ENCODE measurements at places on chromosomes 13 and 19.
A peak's percentile ranks its signal among the peaks of the same experiment; 100 is the strongest.

GRCh38 chr13:40002016-40002415 lies 346.6 kb downstream of the COG6 start:
- DNase-seq: no peak

- DNase-seq: peak; percentile 60
These were observed 13.9 kb downstream of the MPND start for GRCh38 chr19:4357095-4357797.

GRCh38 chr19:18800636-18801035 lies 9.5 kb upstream of the COMP start:
- DNase-seq: no peak

DNA sequence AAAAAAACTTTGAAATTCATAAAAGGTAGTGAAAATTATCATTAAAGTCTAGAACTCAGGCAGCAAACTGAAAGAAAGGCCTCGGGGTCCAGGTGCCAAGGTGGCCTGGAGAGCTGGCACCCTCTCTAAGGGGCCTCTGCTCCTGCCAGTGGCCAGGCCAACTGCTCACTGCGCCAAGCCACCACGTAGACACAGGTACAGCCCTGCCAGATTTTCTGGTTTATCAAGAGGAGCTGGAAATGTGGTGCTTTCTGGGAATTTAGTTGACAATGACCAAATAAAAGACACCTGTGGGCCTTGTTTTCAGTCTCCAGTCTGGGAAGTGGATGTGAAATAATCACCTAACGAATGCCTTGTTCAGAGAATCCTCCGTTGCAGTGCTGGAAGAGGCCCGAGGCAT lies 22.8 kb downstream of the ZNF574 start:
- no peak for DNase-seq

GRCh38 chr13:29937841-29938240 lies 87.4 kb upstream of the UBL3 start:
- no peak for DNase-seq

DNA sequence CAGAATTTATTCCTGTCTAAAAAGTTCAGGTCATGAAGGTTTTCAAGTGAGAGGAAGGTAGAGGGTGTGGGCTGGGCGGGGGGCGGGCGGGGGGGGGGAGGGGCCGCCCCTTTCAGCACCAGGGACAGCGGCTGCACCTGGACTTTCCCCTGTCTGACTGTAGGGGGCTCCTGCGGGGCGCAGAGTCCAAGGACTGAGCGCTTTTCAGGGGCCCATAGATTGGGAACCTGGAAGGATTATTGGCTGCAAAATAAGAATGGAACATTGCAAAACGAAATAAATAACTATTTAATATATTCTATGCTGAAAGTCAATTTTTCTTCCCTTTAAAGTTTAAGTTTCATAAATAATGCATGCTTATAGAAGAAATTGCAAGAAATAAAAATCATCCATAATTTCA lies 8.9 kb upstream of the CYP4F3 start:
- DNase-seq: no peak

- no peak for DNase-seq
These were observed 1198.5 kb downstream of the EFNB2 start for GRCh38 chr13:105336706-105337576.

GRCh38 chr13:77143431-77143830 lies 116.5 kb upstream of the FBXL3 start:
- DNase-seq: no peak

- no peak for DNase-seq
These were observed 201.5 kb downstream of the TM9SF2 start for GRCh38 chr13:99702687-99703319.

DNA sequence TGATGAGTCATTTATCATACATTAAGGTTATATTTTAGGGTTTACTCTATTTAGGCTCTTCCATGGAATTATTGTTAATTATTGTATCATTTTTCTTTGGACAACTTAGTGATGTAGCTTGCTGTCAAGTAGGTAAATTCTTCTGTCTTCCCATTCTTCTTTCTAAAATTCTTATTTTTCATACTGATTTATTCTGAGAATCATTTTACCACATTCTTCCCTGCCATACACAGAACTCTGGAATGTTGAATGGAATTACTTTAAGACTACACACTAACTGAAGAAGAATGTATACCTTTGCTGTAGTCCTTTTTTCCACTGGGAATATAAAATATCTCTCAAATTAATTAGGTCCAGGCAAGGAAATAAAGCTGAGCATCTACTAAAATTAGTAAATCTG lies 24.5 kb upstream of the SLC7A1 start:
- DNase-seq: no peak

DNA sequence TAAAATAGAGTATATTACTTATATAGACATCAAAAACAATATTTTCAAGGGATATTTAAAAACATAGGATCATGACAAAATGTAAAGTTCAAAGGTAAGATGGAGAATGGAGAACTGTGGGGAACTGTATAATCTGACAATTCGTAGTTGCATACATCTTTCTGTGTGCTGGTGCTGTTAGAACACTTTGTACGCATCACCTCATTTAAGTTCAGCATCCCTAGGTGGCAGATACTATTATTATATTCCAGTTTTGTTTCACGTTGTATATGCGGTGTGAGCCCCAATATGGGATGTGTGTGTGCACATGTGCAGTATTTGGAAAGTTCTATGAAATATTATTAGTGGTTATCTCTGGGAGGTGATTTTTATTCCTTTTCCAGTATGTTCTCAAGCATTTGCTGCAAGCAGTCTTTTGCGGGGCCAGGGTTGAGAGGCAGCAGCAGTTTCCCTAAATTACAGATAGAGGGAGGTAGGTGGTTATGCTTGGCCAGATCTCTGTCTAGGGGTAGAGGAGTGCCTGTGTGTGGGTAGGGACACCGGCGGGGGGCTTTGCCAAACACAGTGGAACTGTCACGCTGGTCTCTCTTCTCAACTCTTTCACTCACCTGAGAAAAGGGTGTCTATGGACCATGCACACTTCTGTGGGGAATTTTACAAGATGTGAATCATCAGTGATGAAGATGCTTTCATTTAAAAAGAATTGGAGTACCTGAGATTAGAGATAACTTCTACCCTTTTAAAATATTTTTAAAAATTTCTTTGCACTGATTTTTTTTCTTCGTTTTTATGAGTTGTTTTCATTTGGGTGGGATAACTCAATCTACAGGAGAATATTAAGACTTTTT lies 55.6 kb upstream of the ALOX5AP start:
- no peak for DNase-seq

- DNase-seq: no peak
These were observed 61.8 kb upstream of the KCTD15 start for GRCh38 chr19:33734913-33735312.

DNA sequence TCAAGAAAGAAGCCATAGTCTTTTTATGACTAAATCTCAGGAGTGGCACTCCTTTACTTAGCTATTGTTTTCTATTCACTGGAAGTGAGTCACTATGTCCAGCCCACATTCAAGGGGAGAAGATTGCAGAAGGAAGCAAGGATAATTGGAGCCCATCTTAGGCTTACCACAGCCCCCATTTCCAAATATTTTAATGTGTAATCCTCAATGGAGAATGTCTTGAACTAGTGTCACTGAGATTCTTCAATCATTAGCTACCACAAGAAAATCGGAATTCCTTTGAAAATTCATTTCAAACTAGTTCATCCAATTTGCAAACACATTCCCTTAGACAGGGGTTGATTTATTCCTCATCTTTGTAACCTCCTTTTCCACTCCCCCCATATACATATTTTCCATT lies 84.7 kb downstream of the DLEU7 start:
- DNase-seq: no peak

GRCh38 chr19:56942756-56943155 lies 102.2 kb upstream of the PEG3 start:
- DNase-seq: peak; percentile 85

DNA sequence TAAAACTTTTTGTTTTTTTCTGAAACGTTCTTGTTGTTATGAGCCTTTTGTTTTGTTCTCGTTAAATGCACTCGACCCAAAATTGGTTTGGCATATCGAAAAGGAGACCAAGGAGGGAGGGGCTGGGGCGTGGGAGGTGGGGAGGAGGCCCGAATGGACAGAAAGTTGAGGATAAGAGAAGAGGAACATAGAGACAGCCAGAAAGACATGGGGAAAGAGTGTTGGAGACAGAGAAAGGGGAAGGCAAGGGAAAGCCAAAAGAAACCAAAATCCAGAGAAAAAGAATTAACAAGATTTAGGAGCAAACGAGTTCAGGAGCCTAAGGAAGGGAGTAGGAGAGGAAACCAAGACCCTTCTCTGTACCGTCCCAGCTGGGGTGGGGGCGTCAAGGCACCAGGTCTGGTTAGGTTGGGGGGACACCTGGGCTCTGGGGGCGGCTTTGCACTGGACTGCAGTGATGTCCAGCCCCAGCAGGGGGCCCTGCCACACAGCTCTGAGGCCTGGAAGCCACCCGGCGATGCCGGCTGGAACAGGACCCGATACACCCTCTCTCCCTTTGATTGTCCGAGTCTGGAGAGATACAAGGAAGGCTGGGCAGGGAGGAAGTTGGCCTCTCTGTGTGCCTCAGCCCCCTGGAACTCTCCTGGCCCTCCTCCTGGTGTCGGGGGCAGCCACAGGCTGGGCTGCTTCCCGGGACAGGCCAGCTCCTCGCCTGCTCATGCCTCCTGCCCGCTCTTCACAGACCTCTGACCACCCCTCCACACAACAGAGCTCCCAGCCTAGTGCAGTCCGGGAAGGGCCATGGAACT lies 11.6 kb upstream of the ASF1B start:
- no peak for DNase-seq
